ENCODE measurements at places on chromosomes 6 and 20.
A peak's percentile ranks its signal among the peaks of the same experiment; 100 is the strongest.

DNA sequence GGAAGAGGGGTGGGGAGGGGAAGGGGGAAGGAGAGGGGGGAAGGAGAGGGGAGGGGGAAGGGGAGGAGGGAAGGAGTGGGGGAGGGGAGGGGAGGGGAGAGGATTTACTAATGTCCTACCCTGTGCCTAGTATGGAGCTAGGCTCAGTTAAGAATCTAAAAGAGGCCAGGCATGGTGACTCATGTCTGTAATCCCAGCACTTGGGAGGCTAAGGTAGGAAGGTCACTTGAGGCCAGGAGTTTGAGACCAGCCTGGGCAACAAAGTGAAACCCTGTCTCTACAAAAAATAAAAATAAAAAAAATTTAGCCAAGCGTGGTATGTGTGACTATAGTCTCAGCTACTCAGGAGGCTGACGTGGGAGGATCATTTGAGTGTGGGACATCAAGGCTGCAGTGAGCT is 13.0 kb downstream of the UBE2J1 start:
- DNase-seq = no peak

GRCh38 chr6:35724471-35724870 is 12.4 kb upstream of the ARMC12 start:
- no peak for DNase-seq

DNA sequence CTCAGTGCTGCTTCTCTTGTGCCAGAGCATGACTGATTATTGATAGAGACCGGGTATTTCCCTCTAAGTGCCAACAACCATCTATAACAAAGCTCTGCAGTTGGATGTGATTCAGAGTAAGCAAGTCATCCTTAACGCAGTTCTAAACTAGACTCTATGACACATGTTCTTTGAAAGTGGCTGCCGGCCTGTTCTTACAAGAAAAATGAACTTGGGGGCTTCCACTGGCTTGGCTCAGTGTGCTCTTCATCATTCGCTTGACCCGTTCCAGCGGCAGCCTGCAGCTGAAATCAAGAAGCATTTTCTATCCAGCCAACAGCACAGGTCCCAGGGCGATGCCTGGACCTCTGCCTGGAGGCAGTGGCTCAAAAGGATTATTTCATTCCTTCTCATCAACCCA is 29.8 kb downstream of the GFOD1 start:
- peak; percentile 40 for DNase-seq

DNA sequence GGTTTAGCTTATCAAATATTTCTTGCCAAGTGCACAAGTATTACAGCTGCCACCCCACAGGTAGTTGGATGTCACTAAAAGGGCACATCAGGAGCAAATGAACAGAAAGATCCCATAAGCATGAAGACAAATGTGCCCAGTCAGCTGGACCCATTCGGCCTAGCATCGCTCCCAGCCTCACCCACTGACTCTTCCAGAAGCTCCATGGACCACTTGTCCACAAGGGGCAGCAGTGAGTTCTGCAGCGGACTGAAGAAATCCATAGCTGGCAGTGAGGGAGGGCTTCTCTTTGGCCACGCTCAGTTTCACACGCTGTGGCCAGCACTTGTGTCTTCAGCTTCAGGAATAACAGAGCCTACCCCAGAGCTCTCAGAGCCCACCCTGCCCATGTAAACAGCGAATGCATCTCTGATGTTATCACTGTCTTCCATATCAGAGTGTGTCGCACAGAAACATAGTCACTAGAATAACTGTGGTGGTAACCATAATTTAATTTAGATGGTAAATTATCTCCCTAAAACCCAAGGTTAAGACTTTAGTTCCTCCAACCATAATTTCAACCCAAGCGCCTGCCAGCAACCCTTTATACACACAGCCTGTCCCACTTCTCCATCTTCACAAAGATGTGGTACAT is 15.8 kb downstream of the CGA start:
- DNase-seq = peak; percentile 53

DNA sequence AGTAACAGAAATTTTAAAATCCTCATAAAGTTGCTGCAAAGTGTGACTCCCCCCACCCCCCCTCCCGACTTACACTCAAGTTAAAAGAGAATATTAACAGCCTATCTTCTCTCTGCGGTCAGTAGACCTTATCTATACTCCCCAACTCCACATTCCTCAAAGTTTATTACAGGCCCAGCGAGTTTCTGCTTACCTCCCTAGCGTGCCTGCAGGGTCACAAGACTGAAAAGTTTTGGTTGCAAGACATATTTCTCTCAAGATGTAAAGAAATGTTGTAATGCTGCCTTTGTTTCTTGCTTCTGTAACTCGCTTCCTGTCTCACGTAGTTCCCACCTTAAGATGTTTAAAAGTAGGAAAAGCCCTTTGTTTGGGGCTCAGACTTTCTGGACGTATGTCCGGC is 699.6 kb downstream of the PHF3 start:
- DNase-seq = no peak

DNA sequence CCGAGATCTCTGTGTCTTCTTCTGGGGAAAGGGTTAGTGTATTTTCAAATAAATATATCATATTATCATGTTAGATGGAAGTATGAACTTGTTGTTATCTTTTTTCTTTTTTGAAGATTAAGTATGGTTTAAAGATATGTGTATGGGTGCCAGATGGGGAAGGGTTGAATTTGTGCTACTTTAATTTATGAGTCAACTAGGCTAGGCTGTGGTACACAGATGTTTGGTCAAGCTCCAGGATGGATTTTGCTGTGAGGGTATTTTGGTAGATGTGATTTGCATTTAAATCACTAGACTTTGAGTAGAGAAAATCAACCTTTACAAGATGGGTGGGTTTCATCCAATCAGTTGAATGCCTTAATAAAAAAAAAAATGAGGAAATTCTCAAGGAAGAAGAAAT is 886.6 kb upstream of the ADGRB3 start:
- DNase-seq = no peak

DNA sequence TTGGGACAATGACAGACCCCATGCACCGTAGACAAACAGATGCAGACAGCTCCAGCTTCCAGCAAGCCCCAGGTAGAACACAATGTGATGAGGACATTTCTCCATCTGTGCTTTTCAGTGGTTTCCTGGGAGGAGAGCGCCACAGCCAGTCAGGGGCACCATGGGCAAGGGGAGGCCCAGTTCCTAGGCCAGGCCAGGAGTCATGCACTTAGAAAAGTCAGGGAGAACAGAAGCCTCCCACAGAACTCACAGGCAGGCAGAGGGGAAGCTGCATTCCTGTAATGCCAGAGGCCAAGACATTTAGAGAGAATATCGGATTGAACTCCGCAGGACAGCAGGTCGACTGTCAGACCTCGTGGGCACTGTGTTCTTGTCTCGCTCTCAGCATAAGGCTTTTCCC is 9.2 kb downstream of the SYNDIG1 start:
- no peak for DNase-seq

DNA sequence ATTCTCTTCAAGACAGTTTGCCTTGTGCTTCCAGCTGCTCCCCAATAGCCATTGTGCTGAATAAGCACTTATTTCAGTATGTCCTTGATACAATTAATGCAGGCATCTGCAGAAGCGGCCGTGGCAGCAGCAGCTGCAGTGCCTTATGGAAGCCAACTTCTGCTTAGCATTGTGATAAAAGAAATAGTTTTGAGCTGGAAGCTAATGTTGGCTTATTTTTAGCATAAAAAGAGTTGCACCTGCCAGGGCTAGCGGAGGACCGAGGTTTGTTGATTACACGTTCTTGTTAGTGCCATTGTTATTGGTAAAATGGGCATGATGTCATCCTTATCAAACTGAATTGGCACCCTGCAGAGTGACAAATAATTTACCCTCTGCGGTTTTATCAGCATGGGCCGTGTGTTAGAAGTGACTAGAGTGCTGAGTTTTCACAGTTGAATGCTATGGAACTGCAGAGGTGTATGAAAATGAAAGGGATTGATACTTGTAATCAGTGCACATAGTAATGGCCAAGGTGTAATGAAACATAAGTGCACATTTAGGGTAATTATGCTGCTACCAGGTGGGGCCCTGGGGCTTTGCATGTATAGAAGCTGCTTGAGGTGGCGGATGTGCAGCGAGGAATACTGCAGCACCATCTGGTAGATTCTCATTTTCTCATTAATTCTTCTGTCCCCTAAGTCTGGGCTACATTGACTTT is 334.3 kb downstream of the CDKAL1 start:
- no peak for DNase-seq

DNA sequence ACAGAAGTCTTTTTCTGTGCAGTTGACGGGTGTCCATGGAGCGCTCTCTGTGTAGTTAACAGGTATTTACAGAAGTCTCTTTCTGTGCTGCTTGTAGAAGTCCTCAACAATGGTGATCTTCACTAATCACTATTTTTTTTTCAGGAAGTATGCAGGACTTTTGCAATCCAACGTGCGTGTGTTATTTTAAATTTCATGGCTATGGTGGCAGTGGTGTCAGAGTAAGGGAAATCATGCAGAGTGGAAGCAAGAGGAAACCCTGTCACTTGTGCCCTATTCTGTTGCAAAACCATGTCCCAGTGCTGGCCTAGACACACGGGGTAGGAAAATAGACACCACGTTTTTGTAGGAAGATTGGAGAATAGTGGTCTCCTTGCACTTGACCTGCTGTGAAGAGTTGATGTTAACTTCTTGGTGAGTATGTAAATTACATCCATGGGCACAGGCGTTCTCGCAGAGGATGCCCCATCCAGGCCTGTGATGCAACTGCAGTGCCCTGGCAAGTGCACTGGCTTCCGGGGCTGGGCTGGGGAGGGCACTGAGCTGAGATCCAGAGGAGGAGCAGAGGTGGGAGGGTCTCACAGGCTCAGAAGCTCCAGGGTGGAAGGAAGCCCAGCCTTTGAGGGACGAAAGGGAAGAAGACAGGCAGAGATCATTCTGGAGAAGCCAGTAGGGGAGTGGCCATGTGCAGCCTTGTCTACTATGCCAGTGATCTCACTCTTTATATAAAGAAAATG is 146.5 kb downstream of the SYCP2 start:
- DNase-seq = no peak

GRCh38 chr6:76418560-76419223 is 346.2 kb upstream of the IMPG1 start:
- DNase-seq = no peak
